ENCODE measurements at places on chromosomes 7 and 10.

DNA sequence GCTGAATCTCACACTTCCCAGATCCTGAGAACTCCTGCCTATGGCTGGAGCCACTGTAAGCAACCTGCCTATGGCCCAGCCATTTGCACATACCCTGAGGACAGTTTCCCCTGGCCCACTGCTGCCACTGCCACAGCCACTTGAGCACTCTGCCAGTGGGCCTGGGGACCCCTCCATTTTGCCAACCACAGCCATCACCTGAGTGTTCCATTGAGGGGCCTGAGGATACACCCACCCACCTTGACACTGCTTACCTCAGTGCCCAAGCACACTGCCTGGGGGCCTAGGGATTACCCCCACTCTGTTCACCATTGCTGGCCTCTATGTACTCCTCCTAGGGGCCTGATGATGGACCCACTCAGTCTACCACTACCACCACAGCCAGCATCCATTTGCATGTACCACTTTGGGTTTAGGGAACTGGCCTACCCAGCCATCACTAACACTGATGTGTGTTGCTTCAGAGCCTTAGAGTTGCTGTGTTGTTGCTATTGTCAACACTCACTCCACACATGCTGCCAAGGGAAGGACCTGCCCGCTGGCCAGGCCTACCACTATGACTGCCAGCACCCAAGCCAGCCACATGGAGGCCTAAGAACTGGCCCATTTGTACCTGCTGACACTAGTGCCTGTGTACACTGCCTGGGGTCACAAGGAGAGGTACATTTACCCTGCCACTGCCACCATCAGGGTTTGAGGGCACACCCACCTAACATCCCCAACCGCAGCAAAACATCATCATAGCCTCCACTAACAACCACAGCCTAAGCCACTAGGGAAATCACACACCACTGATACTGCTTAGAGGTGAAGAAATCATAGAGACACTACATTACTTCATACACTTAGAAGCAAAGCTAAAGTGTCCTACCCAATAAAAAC lies 45.9 kb upstream of the ANTXRL start:
- DNase-seq = no peak

- no peak for DNase-seq
These were observed 58.0 kb downstream of the AKR1B1 start for GRCh38 chr7:134400859-134401258.

- no peak for DNase-seq
These were observed 25.3 kb downstream of the FKBP6 start for GRCh38 chr7:73353243-73353642.

- DNase-seq = no peak
These were observed 65.1 kb upstream of the MKRN1 start for GRCh38 chr7:140544388-140544826.

- no peak for DNase-seq
These were observed 72.0 kb upstream of the KCTD7 start for GRCh38 chr7:66556549-66557213.
